Central memory CD4-positive, alpha-beta T cell (primary cell): ENCODE measurements at places on chromosomes 13 and 19.

GRCh38 chr19:16901491-16902175 lies 12.8 kb downstream of the F2RL3 start:
- DNase-seq = no peak

GRCh38 chr13:97468331-97468730 lies 34.4 kb downstream of the RAP2A start:
- DNase-seq = no peak

DNA sequence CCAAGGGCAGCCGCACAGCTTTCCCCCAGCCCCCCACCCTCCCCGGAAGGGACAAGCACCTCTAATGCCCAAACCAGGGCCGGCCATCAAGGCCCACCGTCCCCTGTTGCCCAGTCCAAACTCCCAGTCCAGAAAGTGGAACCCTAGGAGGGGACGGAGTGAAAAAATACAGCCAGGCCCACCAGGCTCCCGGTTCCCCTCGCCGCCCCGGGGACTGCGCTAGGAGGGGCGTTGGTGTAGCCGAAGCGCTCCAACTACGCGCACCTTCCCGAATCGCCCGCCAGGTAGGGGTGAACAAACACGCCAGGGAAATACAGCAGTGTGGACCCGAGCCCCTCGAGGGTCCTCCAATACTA lies 1.3 kb downstream of the KLF16 start:
- DNase-seq = no peak

- no peak for DNase-seq
These were observed 200.8 kb downstream of the RGCC start for GRCh38 chr13:41658057-41658661.

DNA sequence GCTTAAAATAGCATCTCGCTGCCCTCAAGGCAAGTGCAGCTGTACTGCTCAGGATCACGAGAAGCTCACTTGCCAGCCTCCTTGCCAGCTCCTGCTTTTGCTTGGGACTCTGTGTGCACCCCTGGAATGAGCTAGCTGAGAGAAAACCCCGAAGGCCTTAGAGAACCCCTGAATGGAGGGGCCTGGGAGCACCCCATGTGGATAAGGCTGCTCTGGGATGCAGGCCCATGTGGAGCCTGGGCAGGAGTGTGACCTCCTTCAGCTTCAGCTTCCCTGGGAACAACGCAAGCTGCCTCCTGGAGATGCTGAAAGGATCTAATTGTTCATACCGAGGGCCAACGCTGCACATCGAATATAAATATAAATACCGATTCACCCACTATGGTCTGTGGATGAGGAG lies 109.2 kb downstream of the HSPH1 start:
- DNase-seq = no peak

GRCh38 chr13:46614582-46614981 lies 61.6 kb downstream of the LRCH1 start:
- DNase-seq = no peak

DNA sequence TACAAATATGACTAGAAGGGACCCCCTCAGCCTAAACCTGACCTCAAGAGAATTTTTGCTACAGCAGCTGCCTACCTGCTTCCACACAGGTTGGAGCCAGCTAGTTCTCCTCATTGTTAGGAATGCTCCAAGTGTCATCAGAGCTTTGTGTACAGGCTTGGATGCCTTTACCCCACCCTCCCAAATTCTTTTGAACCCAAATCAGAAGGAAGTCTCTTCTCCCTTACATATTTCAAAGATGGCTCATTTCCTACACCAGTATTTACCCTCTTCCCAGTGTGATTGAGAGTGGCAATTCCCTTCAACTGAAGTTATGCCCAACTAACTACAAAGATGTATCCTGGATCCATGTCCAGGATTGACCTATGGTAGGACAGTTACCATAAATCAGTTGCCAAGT lies 323.2 kb downstream of the OXGR1 start:
- no peak for DNase-seq

DNA sequence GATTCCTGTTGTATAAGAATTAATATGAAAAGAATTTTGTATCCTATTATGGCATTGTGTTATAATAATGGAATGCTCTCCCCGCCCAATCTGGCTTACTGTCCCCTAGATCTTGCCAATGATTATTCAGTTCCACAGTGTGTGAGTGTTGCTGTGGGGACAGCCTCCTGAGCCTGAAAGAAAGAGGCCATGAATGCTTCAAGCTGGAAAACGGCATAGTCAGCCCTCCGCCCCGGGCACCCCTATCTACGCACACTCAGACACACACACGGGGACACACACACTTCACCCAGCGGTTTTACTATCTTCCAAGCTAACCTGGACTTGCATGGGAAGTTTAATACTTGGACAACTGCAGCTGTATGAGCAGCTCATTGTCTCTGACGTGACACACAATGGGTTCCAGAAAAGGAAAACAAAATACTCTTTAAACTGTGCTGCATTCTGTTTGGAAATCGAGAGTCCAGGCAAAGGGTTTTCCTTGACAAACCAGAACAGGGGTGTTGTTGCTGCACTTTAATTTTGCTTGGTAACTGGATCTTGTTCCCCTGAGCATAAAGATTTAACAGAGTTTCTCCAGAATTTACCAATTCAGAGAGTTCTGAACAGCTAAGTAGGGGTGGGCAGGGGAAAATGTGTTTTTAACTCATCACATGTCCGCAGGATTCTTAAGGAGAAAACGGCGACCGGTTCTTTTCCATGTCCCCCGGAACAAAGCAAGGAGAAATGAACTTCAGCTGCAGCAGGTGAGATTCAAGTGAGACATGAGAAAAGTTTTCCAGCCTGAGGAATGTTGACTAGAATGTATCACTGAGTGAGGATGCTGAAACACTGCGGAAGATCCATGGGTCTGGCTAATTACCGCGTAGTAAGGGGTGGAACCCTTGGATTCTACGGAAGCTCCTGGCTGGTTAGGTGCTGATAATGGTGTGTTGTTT lies 472.9 kb downstream of the FOXO1 start:
- no peak for DNase-seq
